ENCODE measurements at places on chromosomes 12 and 14. TPM values are rescaled to one million over a fixed set of nuclear protein-coding genes. Genes with fewer than 3 reads are reported as not detected.

The EFS gene
- not detected for total RNA-seq

The PTCSC3 gene
- not detected for total RNA-seq

The ANKRD33 gene
- total RNA-seq: 0.08 TPM

The BIN2 gene
- total RNA-seq: 0.08 TPM

The MGAT4C gene
- total RNA-seq: 0.05 TPM

The IL31 gene
- total RNA-seq: not detected

The WNT1 gene
- 0.09 TPM for total RNA-seq

The PROX2 gene
- not detected for total RNA-seq

The ALDH1L2 gene
- total RNA-seq: 3.5 TPM

The KRT81 gene
- 3,224 TPM for total RNA-seq

The PKP2 gene
- total RNA-seq: 9.0 TPM

The PTPRO gene
- 0.05 TPM for total RNA-seq

The CD4 gene
- not detected for total RNA-seq

The INHBC gene
- not detected for total RNA-seq

The KRT78 gene
- total RNA-seq: 0.10 TPM

The GSKIP gene
- total RNA-seq: 22.9 TPM

The TGM1 gene
- 1.5 TPM for total RNA-seq

The CD163L1 gene
- 0.53 TPM for total RNA-seq

The BATF gene
- total RNA-seq: not detected

The VDR gene
- total RNA-seq: 3.5 TPM

The TRHDE gene
- 0.14 TPM for total RNA-seq

The GPRC5D gene
- total RNA-seq: not detected

The CLEC1B gene
- total RNA-seq: not detected

The LRTM2 gene
- not detected for total RNA-seq

The DTX1 gene
- total RNA-seq: 0.36 TPM

The POC1B gene
- 25.5 TPM for total RNA-seq

The PRKD1 gene
- 2.4 TPM for total RNA-seq

The ADAM20 gene
- total RNA-seq: not detected

The CLEC1A gene
- not detected for total RNA-seq

The ITGA5 gene
- 312 TPM for total RNA-seq

The PLBD2 gene
- total RNA-seq: 28.4 TPM

The STRN3 gene
- 19.4 TPM for total RNA-seq

The STXBP6 gene
- total RNA-seq: 2.7 TPM

The MYRFL gene
- not detected for total RNA-seq

The ACSM4 gene
- total RNA-seq: not detected

The RTN1 gene
- total RNA-seq: not detected

The ANO4 gene
- 0.20 TPM for total RNA-seq
